Mesothelial cell of epicardium (in vitro differentiated cells): ENCODE measurements at places on chromosomes 7 and 10. TPM values are rescaled to one million over a fixed set of nuclear protein-coding genes. Genes with fewer than 3 reads are reported as not detected.

ZNF467 gene
- 35.3 to 38.9 TPM (median 38.0 TPM) in 3 replicates for total RNA-seq

HDAC9 gene
- 32.2 to 37.4 TPM (median 35.9 TPM) in 3 replicates for total RNA-seq

GTF2I gene
- 433 to 438 TPM (median 435 TPM) in 3 replicates for total RNA-seq

NKX1-2 gene
- not detected in 3 replicates for total RNA-seq

PRPS1L1 gene
- not detected in 3 replicates for total RNA-seq

ZNF727 gene
- not detected in 3 replicates for total RNA-seq

EPO gene
- total RNA-seq: 0.16 to 0.27 TPM in 2 of 3 replicates, not detected in the other

WIPF3 gene
- 7.1 to 7.9 TPM (median 7.3 TPM) in 3 replicates for total RNA-seq

STAMBPL1 gene
- total RNA-seq: 2.8 to 3.8 TPM (median 3.6 TPM) in 3 replicates

ZCWPW1 gene
- total RNA-seq: 3.4 to 6.1 TPM (median 4.3 TPM) in 3 replicates

SORCS3 gene
- 0.04 to 0.11 TPM (median 0.09 TPM) in 3 replicates for total RNA-seq

DNA sequence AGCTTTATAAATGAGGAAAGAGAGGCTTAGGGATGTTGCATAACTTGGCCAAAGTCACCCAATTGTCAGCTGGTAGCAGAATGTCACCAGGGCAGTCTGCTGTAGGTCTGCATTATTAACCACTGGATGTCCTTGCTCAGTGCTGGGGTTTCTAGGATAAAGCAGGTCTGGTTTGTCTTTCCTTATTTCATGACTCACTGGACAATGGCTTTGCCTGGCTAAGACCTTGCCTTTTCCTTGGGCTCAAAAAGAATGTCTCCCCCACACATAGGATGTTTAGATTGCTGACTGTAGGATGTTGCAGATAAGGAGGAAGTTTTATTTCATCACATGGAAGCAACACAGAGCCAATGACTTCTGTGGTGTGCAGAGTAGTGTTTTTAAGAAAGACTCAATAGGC, 29.4 kb downstream of the WDFY4 start:
- no peak for DNase-seq

DNA sequence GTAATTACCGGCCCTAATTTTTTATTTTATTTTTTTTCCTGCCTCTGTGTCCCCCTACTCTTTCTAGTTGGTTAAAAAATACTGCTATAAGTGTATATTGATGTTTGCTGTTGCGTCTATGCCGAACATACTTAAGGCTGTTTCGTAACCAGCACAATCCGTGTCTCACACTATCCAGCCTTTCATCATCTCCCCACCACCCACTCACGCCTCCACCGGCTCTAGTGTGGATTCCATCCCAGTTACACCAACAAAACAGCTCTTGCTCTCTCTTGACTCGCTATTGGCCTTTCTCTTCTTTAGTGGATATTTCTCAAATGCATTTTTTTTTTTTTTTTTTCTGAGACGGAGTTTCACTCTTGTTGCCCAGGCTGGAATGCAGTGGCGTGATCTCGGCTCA, 70.1 kb upstream of the CAMK1D start:
- DNase-seq: no peak

- DNase-seq: peak; percentile 67
Measured at GRCh38 chr7:46352004-46352954, 431.2 kb upstream of the IGFBP3 start.

DNA sequence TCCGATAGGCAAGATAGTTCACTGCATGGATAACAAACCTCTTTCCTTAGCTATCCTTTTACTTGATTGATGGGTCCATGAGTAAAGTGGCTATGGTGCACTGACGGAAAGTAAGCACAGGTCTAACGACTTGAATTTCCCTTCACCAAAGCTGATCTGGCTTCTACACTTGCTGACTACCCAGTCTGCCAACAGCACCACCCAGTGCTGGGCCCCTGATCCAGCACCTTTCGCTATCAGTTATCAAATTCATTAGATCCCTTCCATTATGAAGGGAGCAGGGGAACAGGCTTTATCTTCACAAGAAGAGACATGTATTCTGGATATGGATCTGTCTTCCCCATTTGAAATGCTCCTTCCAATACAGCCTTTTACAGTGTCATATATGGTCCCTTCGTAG, 855.9 kb downstream of the GRID1 start:
- no peak for DNase-seq

- DNase-seq: no peak
Measured at GRCh38 chr7:7114575-7115291, 67.6 kb upstream of the C1GALT1 start.

- DNase-seq: no peak
Measured at GRCh38 chr7:114478384-114478783, 63.8 kb downstream of the FOXP2 start.

- DNase-seq: no peak
Measured at GRCh38 chr7:85222522-85222921, 35.7 kb upstream of the SEMA3D start.

DNA sequence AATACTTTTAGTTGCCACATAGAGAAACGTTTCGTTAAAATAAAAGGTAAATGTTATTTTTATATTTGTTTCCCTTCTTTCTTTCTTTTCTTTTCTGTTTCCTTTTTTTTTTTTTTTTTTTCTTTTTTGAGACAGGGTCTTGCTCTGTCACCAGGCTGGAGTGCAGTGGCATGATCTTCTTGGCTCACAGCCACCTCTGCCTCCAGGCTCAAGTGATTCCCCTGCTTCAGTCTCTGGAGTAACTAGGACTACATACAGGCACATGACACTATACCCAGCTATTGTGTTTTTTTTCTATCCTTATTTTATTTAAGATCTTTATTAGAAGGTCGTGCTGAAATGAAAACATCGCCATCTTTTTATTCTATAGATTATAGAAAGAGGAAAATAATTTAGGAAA, 661.8 kb upstream of the MBL2 start:
- no peak for DNase-seq

GRCh38 chr7:17134786-17135185, 163.7 kb upstream of the AHR start:
- no peak for DNase-seq
